C1 segment of cervical spinal cord (tissue), 14 donors: ENCODE measurements at places on chromosomes 16 and 17.

- DNase-seq: peak; percentile 55
These were observed 19.8 kb downstream of the COX4I1 start for GRCh38 chr16:85819245-85819644.

DNA sequence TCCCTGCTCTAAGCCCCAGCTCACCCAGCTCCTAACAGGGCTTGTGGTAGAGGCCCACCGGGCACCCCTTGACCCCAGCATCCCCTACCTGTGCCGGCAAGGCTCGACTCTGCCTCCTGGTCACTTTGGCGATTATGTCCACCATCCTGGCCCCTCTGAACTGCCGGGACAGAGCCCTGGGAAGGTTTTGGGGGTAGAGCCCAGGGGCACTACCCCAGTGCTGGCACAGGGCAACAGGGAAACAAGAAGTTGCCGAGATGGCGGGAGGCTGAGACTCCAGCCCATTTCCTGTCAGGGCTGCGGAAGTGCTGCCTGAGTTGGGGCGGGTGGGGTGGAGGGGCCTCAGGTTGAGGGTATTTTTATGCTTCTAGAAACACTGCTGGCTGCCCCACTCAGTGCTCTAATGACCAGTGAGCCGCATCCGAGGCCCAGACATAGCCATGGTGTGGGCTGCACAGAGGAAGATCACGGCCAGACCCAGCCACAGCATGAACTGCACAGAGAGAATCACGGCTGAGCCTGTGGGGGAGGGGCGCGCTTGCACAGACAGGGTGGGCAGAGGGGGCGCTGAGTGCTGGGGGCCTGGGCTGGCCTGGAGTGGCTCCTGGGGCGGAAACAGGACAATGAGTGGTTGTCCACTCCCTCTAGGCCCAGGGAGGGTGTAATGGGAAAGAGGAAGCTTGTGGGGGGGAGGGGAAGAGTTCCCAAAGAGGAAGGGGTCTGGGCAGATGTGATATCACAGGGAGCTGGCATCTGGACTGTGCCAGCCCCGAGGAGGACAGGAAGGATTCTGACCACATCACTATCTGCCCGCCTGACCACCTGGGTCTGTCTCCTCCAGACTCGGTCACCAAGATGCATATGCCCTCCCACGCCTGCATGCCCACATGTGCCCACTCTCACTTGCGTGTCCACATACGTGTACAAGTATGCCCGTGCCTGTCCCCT, 22.3 kb downstream of the ARHGAP27 start:
- no peak for DNase-seq

- no peak for DNase-seq
These were observed 235.0 kb downstream of the CHD9NB start for GRCh38 chr16:52817696-52818095.

DNA sequence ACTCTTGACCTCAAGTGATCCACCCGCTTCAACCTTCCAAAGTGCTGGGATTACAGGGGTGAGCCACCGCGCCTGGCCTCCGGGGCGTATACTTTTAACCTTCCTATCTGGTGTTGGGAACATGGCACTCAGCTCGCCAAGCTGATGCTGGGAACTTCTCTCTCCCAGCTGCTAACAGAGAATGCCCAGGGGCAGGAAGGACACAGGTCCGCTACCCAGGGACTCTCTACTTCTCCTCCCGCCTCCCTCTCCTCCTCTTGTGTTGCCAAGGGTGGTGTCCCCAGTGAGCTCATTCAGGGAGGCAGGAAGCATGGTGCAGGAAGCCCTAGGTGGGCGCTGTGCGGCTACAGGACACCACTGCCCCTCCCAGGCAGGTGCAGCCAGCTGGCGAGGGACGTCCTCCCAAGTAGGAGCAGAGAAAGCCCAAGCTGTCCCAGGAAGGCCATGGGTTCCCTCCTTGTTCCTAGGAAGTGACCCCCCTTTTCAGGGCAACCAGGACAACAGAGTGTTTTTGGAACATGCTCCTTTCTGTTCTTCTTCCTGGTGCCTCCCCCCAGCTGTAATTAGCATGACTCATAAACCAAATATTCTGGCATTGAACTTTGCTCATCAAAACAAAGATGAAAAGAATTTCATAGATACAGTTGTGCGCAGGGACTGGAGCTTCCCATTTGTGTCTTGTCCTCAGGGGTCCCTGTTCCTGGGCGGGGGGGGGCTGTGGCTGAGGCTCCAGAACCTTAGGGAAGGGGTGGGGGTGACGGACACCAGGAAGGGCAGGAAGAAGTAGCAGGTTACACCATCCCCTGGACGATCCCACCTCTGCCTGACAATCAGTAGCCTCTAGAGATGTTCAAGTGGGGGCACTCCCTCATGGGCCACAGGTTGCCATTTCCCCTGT, 2.7 kb downstream of the C1QTNF1 start:
- DNase-seq: no peak

DNA sequence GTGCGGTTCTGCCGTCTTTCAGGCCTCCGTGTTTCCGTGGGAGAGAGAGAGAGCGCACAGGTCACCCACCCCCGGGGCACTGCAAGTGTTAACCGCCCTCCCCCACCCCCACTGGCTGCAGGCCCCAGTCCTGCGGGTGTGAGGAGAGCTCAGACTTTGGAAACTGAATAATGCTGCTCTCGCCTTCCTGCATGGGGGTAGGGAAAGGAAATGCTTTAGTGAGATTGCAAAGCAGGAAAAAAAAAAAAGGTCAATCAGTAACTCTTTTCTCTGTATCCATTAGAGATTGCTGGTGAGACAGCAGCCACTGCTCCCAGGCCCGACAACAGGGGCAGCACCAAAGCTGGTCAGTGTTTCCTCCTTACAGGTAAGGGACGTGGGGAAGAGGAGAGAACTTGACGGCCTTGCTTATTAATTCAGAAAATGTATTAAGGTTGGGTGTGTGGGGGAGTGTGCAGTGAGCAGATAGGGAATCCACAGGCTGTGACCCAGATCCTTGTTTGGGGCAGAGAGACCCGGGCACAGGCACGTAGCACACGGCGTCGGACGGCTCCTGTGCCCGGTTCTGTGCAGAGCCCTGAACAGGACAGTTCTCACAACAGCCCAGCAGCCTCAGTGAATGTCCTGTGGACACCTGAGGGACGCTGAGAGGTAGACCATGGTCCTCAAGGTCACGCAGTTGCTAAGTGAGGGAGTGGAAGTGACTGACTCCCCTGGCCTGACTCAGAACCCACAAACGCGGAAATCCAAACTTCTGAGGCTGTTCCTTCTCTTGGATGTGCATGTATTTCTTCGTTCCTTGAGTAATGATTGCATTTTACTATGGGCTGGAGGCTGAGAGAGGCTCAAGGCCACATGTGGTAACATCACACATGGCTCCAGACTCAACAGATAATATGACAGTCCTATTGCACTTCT, 156.5 kb downstream of the FOXL1 start:
- no peak for DNase-seq

GRCh38 chr17:13134076-13134475, 116.2 kb upstream of the ELAC2 start:
- DNase-seq: no peak

DNA sequence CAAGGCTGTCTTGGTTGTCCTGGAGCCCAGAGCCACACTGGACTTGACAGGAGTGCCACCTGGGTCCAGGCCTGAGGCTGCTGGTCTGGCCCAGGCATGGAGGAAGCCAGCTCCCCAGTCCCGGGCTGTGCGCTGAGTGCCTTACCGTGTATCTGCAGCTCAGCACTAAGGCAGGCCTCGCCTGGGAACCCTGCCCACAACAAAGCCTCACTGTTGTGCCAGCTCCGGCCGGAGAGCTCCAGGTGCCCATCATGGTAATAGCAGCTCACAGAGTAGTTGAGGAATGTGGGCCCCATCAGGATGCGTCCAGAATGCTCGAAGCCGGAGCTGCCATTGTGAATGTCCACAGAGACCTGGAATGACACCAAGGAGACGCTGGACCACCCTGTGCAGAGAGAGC, 72.2 kb downstream of the RMI2 start:
- DNase-seq: no peak

GRCh38 chr16:49352892-49353291, 20.7 kb upstream of the C16orf78 start:
- no peak for DNase-seq

DNA sequence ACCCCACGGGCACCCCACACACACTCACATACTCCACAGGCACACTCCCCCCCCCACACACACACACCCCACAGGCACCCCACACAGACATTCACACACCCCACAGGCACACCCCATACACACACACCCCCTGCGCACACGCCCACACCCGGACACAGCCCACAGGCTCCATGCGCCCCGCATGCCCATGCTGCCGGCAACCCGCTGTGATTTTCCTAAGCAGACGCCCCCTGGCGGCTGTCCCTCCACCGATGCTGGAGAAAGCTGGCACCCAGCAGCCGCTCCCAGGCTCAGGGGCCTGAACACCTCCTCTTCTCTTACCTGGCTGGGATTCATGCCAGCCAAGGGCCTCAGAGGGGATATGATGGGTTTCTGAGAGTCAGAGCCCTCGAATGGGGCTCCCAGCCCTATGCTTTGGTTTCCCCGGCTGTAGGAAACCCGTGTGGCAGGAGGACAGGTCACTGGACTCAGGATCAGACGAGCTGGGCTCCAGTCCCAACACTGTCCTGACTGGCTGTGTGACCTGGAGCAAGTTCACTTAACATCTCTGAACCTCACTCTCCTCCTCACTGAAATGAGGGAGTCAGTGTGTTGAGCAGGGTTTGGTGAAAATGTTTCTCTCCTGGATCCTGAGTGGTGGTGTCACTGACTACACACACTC, 19.6 kb upstream of the TNFRSF13B start:
- DNase-seq: peak; percentile 81

- DNase-seq: no peak
These were observed 5.2 kb downstream of the ARSG start for GRCh38 chr17:68296217-68297191.

DNA sequence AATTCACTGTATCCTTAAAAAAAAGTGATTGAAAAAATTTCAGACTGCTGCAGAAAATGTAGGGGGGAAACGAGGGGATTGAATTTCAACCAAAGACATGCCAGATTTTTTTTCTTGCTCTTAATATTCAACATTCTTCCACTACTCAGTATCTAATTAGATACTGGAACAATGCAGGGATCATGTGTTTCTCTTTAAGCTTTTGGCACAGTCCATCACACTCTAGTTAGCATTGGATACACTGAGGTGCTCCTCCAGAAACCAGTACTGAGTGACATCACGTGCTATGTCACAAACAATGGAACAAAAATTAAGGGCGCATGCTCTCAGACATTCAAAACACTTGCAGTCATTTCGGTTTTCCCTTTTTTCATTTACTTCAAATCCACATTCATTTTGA, 298.6 kb upstream of the PSMD7 start:
- no peak for DNase-seq

DNA sequence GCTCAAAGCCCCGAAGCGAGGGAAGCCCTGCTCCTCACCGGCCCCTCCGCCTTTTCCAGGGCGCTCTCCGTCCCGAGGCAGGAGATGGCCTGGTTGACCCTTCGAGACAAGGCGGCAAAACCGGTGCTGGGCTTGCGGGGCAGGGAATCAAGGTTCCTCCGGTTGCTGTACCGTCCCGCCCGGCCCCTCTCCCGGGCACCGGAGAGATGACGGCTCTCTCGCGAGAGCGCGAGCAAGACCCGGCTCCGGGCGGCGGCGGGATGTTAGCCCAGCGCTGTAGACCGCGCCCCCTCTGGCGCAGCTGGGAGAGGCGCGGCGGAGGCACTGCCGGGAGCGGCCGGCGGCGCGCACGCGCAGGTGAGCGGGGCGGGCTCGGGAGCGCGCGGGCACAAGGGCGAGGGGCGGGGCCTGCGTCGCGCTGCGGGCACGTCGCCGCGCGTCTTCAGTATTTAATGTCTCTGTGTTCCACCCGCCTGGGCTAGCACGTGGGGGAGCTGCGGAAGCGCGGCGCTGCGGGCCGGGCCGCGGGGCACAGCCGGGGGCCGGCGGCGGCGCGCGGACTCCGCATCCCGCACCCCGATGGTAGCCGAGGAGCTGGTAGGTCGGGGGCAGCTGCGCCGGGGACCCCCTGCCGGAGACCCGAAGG, at the start of gene AKAP1:
Gene AKAP1 (plus strand): TSS at position 445 of the 646 bp plus-strand sequence. CDS start 20,219 bp downstream, outside the sequence.
- DNase-seq: peak; percentile 94
